ENCODE measurements at places on chromosomes 4 and X. TPM values are rescaled to one million over a fixed set of nuclear protein-coding genes. Genes with fewer than 3 reads are reported as not detected.

Gene PPBP
- total RNA-seq = not detected

DNA sequence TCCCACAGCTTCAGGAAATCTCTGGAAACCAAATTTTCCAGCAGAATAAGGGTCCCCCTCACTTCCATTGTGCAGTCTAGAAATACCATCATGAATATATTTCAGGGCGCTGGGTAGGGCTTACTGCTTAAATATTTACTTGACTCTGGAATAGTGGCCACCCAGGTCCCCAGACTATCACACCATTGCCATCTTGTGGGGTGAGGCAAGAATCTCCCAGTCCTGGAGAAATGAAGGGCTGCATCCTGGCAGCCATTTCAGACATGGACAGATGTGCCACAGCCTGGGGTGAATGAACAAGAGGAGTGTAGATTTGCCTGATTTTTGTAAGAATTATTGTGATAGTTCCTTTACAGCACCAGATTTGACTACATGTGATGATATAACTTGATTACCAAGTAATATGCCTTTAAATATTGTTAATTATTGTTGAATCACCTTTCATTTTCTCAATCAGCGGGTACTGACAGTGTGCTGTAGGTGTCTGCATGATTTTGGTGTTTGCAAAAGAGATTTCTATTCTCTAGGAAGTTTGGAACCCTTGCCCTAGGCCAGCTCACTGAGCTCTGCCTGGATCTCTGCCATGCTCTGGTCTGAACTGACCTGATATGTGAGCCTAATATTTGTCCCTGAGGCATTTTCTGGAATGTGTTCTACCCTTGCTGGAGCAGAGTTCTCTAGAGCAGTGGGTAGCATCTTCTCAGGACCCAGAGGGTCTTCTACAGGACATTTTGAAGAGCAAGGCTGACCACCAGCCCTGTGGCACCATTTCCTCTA lies 183.4 kb downstream of the KIT start:
- peak; percentile 31 for DNase-seq

GRCh38 chr4:153243468-153243867 lies 39.2 kb downstream of the TRIM2 start:
- no peak for DNase-seq

- no peak for DNase-seq
These were observed 188.3 kb upstream of the HCCS start for GRCh38 chrX:10922835-10923234.

DNA sequence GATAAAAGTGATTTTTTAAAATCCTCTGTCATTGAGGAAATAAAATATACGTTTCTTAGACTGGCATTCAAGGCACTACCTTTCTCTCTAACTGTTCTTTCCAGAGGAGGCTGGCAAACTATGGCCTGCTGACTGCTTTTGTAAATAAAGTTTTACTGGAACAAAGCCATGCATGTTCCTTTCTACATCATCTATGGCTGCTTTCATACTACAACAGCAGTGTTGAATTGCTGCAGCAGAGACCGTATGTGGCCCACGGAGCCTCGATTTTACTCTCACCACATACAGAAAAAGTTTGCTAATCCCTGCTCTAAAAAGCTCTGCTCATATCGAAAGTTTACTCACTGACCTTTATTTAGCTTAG lies 20.2 kb downstream of the SETD7 start:
- DNase-seq = no peak

DNA sequence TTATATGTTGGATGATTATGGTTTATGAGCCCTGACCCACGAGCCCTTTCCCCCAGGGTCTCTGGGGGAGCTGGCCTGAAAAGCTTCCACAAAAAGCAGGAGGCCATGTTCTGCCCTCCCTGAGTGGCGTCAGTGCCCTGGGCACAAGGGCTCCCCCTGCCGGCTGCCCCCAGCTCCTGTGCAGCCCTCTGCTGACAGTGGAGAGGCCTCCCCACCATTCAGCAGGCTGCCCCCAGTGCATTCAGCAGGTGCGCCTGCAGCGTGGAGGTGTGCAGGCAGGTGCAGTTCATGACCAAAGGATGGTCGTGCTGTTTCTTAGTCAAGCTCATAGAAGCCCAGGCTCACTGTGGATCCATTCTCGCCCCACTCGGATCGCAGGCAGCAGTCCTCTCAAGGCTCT lies 12.5 kb upstream of the S100P start:
- no peak for DNase-seq

GRCh38 chr4:74260036-74260435 lies 48.2 kb upstream of the EPGN start:
- no peak for DNase-seq

GRCh38 chr4:102612824-102613366 lies 111.7 kb downstream of the NFKB1 start:
- DNase-seq = peak; percentile 53

DNA sequence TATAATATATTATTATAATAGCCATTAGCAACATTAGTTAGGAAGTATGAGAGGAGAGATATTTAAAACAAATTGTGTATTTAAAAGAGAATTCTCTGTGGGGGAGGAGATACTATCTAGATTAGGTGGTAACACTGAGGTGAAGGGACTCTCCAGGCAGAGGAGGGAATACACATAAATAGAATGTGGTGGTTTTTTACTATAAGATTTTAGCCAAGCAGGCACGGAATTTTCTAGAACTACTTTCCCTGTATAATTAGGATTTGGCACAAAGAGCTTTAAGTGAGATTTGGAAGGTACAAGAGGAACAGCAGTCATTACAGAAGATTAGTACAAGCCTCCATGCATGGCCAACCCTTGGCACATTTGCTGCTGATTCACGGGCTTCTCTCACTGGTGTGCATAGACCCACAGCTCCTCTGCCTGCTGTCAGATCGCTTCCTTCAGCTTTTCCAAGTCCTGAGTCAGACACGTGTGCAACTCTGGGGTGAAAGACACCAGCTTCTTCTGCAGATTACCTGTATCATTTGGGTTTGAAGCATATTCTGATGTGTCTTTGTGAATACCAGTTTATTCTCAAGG lies 685.5 kb downstream of the KCTD8 start:
- no peak for DNase-seq

DNA sequence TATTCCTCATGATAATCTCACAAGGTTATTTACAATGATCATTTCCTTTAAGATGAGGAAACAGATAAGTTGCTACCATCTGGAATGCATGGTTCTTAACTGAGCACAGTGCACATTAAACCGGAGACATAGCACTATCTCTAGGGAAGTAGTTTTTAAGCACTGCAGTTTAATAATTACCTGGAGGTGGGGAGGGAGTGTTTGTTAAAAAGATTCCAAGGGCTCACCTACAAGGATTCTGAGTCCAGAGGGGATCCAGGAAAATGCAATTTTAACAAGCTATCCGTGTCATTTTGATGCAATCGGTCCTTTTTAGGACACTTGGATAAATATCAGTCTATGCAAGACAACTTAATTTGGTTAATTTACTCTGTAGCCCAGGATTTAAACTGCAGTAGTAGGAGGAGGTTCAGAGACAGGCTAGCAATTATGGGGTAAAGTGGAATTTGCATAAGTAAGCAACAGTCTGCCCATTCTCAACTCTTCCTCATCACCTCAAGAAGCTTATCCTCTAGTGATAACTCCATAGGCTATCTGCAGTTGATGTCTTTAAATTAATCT lies 2.8 kb upstream of the PDLIM5 start:
- DNase-seq = no peak

GRCh38 chr4:147597561-147597960 lies 19.6 kb upstream of the TMEM184C start:
- no peak for DNase-seq

GRCh38 chrX:52852110-52852860 lies 15.6 kb downstream of the XAGE3 start:
- DNase-seq = no peak
